EL (cell line): ENCODE measurements at places on chromosomes 5 and 9.

GRCh38 chr9:121691890-121692289 is 40.5 kb downstream of the DAB2IP start:
- DNase-seq = no peak

GRCh38 chr9:38380230-38380871 is 12.2 kb upstream of the ALDH1B1 start:
- no peak for DNase-seq

GRCh38 chr5:128355961-128356360 is 182.1 kb downstream of the FBN2 start:
- DNase-seq = no peak

DNA sequence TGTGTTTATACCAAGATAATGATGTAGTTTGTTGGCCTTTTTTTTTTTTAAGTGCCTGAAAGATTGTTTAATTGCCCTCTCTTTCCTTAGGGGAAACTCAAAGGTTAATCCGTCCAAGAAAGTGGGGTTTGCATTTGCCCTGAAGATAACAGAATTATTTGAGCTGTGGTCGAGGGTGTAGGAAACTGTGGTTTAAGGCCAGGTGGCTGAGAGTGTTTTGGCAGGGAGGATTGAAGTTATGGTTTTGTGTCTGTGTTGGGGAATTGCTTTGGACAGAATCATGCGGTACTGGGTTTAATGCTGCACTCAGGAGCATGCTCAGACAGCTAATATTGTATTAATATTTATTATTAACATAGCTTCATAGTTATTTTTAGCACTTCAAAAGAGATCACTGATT is 509.8 kb downstream of the EBF1 start:
- peak; percentile 35 for DNase-seq

- DNase-seq = no peak
Measured at GRCh38 chr5:139306628-139307379, 13.3 kb downstream of the MATR3 start.

- peak; percentile 97 for DNase-seq
Measured at GRCh38 chr9:125233678-125234077, 7.5 kb downstream of the HSPA5 start.

DNA sequence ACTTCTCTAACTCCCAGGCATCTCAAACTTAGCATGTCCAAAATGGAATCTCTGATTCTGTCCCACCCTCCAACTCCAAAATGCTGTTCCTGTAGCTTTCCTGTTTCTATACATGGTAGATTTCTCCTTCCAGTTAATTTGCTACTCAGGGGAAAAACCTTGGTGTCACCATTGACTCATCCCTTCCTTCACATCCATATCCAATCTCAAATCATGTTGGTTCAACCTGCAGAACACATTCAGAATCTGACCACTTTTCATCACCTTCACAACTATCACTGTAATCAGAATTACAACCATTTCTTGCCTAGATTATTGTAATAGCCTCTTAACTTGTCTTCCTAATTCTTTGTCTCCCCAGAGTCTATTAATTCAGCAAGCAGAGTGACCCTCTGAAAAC is 10.8 kb downstream of the RIOK2 start:
- DNase-seq = no peak

- no peak for DNase-seq
Measured at GRCh38 chr5:10910261-10910660, 149.2 kb upstream of the DAP start.

DNA sequence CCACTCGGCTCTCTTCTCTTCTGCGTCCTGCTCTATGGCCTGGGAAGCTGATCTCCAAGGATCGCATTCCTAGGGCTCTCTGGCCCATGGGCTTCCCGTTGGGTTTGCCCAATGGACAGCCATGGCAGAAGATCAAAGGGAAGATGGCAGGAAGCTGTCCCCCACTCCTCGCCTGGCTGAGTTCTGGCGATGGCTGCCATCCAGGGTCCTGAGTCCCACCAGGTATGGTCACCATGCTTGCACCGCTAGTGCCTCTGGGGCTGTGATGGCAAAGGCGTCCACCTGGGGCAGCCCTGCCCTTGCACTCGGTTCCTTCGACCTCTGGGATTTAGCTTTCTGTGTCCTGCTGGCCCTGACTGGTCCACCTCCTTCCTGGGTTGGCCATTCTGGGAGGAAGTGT is 156.0 kb downstream of the RXRA start:
- DNase-seq = no peak

DNA sequence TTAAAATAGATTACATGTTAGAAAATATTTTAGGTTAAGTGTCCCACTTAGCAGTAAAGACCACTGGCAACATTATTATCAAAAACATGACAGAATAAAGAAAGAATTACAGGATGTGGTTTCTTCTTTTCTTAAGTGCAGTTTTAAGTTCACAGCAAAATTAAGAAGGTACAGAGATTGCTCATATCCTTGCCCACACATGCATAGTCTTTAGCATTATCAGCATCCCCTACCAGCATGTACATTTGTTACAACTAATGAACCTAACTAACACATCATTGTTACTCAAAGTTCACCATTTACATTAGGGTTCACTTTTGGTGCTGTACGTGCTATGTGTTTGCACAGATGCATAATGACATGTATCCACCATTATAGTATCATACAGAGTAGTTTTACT is 837.7 kb upstream of the CDH9 start:
- DNase-seq = no peak

DNA sequence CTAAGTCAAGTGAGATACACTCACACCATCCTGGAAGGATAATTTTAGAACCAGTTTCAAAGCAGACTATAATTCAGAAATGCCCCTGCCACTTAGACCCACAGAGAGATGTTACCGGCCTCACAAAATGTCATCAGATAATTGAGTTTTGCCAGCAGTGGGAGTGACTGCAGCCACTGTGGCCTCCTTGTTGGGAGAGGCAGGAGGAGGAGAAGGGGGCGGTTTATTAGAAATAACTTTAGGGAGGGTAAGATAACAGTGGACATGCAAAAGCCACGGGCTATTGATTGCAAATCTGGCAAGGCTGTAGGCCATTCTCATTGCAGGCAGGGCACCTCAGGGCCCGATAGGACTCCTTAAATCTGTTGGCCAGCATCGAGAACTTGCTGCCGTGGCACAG is 13.4 kb downstream of the GRXCR2 start:
- DNase-seq = no peak

DNA sequence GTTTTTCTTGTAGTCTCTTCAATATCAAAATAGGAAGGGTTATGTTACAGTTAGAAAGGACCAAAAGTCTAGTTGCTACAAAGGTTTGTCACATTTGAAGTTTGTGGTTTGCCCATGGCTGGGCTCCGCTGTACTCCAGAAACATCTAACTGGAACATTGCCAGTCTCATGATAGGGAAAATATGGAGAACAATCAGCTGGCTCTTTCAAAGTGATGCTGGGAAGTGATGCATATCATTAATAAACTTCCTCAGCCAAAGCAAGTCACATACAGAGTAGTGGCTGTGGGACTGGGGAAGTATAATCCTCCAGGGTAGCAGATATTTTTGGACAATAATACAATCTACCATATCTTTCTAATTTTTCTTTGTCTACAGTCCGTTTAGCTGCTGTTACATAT is 8.8 kb downstream of the BTF3 start:
- no peak for DNase-seq

GRCh38 chr5:148806520-148806931 is 19.9 kb upstream of the ADRB2 start:
- DNase-seq = no peak

- DNase-seq = no peak
Measured at GRCh38 chr9:121095057-121095456, 20.3 kb downstream of the CNTRL start.

- DNase-seq = no peak
Measured at GRCh38 chr5:187042-187431, 4.3 kb upstream of the LRRC14B start.

GRCh38 chr5:78289911-78290310 is 4.6 kb downstream of the AP3B1 start:
- DNase-seq = no peak

GRCh38 chr5:170633235-170634081 is 129.6 kb downstream of the KCNIP1 start:
- peak; percentile 91 for DNase-seq

GRCh38 chr5:56414066-56414465 is 180.9 kb upstream of the ANKRD55 start:
- no peak for DNase-seq

DNA sequence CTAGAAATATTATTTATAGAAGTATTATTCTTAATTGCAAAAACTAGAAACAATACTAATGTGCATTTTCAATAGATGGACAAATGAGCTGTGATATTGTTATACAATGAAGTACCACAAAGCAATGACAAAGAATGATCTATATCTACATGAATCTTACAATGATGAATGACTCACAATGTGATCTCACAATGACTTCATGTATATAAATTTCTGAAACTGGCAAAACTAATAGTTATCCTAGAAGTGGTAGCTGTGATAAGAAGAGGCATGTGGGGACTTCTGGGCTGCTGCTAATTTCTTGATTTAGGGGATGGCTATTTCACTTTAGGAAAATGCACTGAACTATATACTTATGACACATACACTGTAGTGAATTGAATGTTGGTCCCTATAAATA is 396.0 kb upstream of the ZNF608 start:
- peak; percentile 43 for DNase-seq

GRCh38 chr5:146050086-146050485 is 55.3 kb downstream of the PLAC8L1 start:
- no peak for DNase-seq

DNA sequence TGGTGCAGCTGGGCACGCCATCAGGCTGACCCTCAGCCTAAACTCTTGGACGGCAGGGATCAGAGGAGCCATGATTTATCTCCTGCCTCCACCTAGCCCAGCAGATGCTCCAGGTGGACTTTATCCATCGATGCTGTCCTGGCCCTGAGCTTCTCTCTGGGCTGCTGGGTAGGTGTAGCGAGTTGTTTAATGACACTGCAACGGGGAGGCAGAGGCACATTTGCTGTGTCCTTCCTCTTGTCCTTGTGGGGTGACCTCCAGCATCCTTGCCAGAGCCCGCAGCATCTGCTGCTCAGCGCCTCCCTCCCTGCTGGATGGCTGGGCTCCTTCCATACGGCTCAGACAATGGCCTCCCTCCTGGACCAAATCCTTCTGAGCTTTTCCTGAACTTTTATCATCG is 103.1 kb upstream of the IRX4 start:
- DNase-seq = no peak

DNA sequence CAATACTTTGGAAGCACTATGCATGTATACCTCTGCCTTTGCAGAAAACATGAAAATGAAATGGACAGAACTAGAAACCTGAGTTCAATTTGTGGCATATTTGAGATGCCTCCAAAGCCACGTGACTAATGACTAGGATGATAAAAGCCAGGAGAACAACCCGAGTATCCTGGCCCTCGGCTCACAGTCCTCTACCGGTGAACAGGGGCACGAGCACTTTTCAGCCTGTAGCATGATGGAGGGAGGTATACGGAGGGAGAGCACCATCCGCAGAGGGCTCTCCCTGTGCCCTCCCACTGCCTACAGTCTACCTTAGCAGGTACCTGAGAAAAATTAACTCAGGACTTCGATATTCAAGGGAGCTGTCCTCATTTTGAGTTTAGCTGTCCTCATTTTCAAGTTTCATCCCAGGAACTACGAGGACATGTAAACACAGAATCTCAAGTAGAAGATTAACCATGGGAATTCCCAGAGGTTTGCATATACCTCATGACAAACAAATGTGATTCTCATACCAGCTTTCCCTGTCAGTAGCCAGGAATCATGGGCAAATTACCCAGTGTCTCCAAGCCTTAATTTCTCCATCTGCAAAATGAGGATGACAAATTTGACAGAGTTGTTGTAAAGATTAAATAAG is 249.3 kb downstream of the DNAH5 start:
- DNase-seq = no peak

GRCh38 chr5:109654455-109654854 is 35.3 kb upstream of the MAN2A1 start:
- peak; percentile 60 for DNase-seq

- DNase-seq = no peak
Measured at GRCh38 chr5:167503926-167504720, 787.3 kb upstream of the WWC1 start.

DNA sequence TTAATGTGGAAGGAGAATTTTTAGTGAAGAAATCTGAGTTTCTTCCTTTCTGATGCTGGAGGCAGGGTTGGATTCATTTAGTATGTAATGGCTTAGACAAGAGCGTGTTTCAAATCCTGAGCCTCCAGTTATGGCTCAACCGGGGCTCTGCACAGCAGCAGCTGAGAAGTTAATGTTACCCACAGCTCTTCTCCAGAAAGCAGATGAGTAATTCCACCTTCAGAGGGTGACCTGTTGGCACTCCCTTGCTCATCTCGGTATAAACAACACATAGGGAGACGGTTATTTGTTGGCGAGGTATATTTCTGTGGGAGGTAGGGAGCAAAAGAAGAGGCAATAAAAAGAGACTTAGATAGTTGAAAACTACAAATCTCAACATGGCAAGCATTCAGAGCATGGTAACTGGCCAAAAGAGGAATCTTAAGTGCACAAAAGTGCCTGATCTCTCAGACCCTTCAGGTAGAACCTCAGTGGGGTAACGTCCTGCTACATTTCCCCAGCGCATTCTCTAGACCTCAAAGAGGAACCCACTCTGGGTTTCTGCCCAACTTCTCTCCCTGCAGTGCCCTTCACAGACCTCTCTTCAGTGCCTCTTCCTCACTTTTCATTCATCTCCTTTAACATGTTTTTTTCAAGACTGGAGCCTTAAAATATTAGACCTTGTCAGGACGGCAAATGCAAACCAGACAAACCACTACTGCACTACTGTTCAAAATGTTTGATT is 417.5 kb upstream of the ADAMTSL1 start:
- DNase-seq = no peak

- DNase-seq = peak; percentile 29
Measured at GRCh38 chr5:53874409-53874808, 314.0 kb downstream of the NDUFS4 start.
